ENCODE measurements at places on chromosomes 11 and 22. TPM values are rescaled to one million over a fixed set of nuclear protein-coding genes. Genes with fewer than 3 reads are reported as not detected.
A peak's percentile ranks its signal among the peaks of the same experiment; 100 is the strongest.

DNA sequence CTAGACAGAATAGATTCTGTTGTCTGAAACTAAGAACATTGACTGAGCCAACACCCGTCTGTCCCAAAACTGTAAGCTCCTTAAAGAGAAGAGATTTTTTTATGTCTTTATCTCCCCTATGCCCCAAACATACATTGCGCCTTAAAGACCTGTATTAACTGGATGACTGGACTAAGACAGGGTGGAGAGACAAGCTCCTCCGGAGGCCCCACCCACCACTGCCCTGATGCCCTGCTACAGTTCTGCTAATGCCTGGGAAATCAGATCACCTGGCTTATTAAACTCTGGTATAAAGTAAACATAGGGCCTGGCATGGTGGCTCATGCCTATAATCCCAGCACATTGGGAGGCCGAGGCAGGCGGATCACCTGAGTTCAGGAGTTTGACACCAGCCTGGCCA, 203.7 kb downstream of the TENM4 start:
- DNase-seq, result no peak

GRCh38 chr22:49781289-49781782, 46.3 kb downstream of the BRD1 start:
- no peak for DNase-seq

CLMP gene
- total RNA-seq, result 155 TPM

GRCh38 chr11:90250970-90251369, 28.1 kb upstream of the CHORDC1 start:
- DNase-seq, result no peak

GRCh38 chr11:86790195-86790725, 10.1 kb upstream of the PRSS23 start:
- DNase-seq, result no peak

DNA sequence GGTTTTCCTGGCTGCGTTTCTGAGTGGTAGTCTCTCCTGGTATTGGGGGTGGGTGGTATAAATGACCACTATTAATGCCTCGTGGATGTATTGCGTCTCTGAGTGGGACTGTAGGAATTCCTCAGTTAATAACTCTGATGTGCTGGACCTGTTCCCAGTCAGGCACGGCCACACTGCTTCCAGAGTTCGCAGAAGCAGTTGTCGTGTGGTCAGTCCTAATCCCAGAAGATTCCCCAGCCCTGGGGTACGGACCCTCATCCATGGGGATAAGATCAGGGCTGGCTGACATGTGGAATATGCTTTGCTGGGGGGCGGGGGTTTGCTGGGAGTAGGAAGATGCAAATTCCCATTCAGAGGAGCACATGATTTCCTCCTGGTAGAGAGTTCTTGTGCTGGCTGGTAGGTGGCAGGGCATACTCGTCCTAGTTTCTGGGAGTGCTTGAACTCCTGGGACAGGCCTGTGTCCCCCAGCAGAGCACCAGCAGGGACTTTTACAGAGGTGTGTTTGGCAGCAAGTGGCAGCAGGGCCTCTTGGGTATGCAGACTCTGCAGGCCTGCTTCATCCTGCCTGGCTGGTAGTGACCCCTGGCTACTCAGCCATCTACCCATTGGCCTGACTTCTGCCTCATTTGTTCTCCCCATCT, 157.4 kb downstream of the NAV2 start:
- DNase-seq, result no peak

GRCh38 chr11:64684357-64684756, 38.6 kb downstream of the NRXN2 start:
- DNase-seq, result no peak

DNA sequence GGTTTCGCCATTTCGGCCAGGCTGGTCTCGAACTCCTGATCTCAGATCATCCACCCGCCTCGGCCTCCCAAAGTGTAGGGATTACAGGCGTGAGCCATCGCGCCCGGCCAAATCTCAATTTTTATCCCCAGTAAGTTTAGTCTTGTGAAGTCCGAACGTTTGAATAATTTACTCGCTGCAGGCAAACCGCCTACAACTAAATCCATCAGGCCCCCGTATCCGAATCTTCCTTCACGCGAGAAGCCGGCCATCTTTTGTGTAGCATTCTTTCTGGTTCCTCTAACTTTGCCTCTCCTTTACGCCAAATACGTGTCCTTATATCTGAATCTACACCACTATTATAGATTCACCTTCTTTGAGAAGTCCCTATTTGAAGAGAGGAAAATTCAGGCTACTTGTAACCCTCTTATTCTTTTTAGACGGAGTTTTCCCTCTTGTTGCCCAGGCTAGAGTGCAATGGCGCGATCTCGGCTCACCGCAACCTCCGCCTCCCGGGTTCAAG, 581 bp upstream of the EIF3L start:
- no peak for DNase-seq

IGF2 gene
- total RNA-seq, result 13.9 TPM

RASL10A gene
- total RNA-seq, result 0.33 TPM

DNA sequence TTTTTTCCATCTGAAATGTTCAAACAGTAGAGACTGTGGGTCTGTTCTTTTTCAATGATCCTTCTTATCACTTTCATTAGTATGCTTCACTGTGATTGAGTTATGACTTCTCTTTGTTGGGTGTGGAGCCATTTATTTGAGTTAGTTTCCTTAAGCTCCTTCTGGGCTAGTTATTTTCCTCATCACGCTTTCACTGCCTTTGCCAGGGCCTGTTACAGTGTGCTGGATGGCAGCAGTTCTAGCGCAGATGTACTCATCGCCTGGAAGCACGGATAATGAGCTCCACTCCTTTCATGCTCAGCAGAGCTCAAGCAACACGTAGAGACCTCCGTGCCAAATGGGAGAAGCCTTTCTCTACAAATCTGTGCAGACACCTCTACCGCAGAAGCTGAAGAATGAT, 7.0 kb upstream of the ARHGAP42 start:
- no peak for DNase-seq

DNA sequence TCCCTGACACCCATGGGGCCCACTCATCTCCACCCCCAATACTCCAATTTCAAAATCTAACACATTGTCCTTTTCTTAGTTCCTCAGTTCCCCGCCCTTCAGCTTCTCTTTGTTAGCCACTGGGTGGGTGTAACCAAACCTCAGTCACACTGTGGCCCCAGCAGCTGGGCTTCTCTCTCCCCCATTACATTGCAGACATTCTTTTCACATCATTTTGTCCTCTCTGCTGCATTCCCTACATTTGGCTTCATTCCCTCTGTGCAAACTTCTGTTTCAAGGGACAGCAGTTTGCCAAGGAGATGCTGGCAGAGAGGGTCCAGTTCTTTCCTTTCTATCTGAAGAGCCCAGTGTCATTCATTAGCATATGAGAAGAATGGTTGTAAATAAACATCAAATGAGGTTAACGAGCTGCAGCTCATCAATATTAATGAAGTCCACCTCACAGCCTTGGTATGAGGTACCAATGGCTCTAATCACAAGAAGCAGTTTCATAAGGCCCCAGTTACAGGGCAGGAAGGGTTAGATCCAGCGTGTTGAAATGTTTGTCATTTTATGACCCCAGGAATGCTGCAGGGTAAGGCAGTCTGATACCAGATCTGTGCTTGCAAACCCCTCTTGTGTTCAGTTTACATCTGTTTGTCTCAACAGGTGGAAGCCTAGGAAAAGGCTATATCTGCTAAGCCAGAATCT, 72.3 kb downstream of the ARFGAP2 start:
- no peak for DNase-seq

- no peak for DNase-seq
Observed at GRCh38 chr11:33723238-33723881, 12.9 kb downstream of the CD59 start.

RAB36 gene
- total RNA-seq, result 4.6 TPM

DNA sequence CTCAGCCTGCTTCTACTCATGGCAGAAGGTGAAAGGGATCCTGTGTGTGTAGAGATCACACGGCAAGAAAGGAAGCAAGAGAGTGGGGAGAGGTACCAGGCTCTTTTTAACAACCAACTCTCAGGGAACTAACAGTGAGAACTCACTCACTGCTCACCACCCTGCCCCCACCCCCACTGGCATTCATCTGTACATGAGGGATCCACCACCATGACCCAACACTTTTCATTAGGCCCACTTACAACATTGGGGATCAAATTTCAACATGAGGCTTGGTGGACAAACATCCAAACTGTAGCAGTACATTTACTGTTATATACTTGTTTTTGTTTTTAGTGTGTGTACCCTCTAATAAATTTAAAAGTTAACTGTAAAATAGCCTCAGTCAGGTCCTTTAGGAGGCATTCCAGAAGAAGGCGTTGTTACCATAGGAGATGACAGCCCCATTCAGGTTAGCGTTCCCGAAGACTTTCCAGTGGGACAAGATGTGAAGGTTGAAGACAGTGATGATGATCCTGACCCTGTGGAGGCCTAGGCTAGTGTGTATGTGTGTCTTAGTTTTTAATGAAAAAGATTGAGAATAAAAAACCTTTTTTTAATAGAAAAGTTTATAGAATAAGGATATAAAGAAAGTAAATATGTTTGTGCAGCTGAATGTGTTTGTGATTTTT, 11.3 kb downstream of the CUL5 start:
- no peak for DNase-seq

MADD gene
- 25.8 TPM for total RNA-seq

DBX1 gene
- total RNA-seq, result not detected

- no peak for DNase-seq
Observed at GRCh38 chr22:25008666-25009065, 56.1 kb downstream of the KIAA1671 start.

DNA sequence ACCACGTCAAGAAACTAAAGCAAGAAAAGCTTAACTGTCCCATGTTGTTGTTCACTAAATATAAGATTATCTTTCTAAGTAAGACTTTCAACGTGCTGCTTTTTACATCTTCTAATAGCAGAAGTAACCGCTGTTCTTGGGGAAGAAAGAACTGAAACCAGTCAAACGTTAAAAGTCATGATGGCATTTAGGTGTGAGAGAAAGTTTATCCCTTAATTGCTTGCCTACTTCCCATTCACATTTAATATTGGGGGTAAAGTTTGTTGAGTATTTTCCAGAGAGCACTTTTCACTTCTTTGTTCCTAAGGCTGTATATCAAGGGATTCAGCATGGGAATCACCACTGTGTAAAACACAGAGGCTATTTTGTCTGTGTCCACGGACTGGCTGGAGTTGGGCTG, 970 bp downstream of the OR5B21 start:
- no peak for DNase-seq

- DNase-seq, result peak; percentile 68
Observed at GRCh38 chr11:129750343-129751292, 65.0 kb upstream of the TMEM45B start.

DNA sequence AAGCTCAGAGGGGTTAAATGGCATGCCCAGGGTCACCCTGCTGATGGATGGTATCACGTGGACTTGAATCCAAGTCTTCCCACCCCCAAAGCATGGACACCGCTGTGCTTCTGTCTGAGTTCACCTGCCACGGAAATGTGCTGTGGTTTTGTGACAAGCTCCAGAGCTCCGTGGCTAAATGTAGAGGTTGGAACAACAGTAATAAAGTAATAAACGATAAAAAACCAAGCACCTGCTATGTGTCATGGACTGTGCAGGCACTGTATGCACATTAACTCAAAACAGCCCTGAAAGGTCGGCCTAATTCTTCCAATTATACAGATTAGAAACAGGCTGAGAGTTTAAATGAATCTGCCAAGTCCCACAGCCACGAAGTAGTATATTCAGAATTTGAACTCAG, 182.1 kb upstream of the NAV2 start:
- no peak for DNase-seq

TMEM134 gene
- total RNA-seq, result 137 TPM

Measured in sigmoid colon (tissue), 7 donors.